ENCODE measurements at places on chromosomes 2 and 18.

DNA sequence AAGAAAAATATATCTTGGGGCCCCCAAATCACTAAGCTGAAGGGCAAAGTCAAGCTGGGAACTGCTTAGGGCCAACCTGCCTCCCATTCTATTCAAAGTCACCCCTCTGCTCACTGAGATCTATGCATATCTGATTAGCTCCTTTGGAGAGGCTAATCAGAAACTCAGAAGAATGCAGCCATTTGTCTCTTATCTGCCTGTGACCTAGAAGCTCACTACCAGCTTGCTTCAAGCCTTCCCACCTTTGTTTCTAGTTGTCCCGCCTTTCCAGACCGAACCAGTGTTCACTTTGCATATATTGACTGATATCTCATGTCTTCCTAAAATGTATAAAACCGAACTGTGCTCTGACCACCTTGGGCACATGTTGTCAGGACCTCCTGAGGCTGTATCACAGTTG is 479.4 kb downstream of the METTL4 start:
- DNase-seq = no peak

DNA sequence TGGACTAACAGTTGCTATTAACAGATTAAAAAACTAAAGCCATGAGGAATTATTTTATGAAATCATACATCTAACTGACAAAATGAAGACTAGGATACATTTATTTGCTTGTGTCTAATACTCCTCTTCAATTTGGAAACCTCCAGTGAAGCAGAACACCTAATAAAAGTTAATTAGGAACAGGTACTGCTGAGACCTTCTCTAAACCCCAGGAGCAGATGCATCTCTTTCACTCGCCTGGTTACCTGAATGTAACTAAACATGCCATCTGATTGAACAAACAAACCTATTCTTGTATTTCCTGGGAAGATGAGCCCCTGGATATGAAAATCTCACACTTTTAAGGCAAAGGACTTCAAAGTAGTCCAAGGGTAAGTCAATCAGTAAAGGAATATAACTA is 898.2 kb downstream of the NRXN1 start:
- DNase-seq = no peak

- no peak for DNase-seq
Measured at GRCh38 chr2:235740821-235741220, 247.0 kb downstream of the AGAP1 start.

GRCh38 chr2:23669413-23670244 is 257.3 kb downstream of the ATAD2B start:
- DNase-seq = no peak

DNA sequence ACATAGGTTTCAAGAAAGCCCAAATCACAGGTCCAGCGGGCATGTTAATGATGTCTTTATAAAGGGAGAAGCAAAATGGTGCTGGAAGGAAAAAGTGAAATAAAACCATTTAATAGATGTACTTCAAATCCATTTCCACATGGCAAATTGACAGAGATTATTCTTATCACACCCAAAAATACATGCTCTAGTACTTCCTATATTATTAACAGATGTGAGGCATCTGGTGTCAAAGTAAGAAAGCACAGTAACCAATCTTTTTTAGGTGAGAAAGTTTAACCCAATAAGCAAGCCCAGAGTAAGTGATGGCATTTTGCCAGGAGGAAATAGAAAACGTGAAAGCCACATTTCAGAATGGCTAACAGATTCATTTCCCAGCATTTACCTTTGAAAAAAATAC is 128.0 kb downstream of the ABCA12 start:
- DNase-seq = no peak

DNA sequence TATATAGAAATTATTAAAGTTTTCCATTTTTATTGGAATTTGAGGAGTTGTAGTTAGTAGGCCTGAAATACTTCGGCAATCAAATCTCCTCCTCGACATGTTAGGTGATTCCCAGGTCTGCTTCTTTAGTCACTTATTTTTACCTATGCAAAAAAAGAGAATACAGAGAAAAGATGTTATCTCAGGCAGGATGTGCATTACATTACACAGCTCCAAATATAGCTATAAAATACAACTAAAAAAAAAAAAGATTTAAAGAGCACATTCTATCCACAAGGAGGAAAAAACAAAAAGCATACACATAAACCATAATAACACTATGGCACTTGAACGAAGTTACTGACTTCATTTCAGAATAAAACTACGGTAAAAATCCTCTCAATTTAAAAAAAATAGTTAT is 8.1 kb downstream of the STK17B start:
- DNase-seq = peak; percentile 77

GRCh38 chr2:18473241-18474181 is 86.9 kb downstream of the RDH14 start:
- no peak for DNase-seq

- DNase-seq = no peak
Measured at GRCh38 chr2:54691445-54692135, 31.9 kb upstream of the EML6 start.

GRCh38 chr2:30280596-30281434 is 49.5 kb downstream of the LBH start:
- DNase-seq = no peak

- DNase-seq = no peak
Measured at GRCh38 chr2:82641598-82642180, 1817.4 kb downstream of the SUCLG1 start.

- DNase-seq = no peak
Measured at GRCh38 chr2:217092710-217093379, 233.0 kb upstream of the TNP1 start.

- DNase-seq = no peak
Measured at GRCh38 chr2:189661957-189662321, 680 bp downstream of the ASNSD1 start.

- DNase-seq = no peak
Measured at GRCh38 chr18:46296656-46297055, 192.5 kb downstream of the HAUS1 start.

GRCh38 chr2:2694746-2695145 is 363.7 kb upstream of the MYT1L start:
- no peak for DNase-seq

DNA sequence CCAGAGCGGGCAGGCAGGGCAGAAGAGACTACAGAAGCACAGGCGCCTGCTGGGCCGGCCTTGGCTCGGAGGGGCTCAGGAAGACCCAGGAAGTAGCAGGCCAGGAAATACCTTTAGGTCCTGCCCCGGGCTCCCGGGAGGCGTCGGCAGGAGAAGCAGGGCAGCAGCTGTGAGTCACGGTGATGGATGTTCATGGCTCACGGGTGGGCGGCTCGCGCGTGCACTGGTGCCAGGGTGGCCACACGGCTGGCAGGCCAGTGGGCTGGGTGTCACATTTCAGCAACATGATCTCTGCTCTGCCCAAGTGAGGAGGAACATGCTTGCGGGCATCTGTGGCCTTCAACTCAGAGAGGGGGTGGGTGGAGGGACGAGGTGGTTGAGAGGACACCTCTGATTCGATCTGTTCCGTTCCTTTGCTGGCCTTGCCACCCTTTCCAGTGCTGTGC is 139.3 kb downstream of the KLHL29 start:
- no peak for DNase-seq

DNA sequence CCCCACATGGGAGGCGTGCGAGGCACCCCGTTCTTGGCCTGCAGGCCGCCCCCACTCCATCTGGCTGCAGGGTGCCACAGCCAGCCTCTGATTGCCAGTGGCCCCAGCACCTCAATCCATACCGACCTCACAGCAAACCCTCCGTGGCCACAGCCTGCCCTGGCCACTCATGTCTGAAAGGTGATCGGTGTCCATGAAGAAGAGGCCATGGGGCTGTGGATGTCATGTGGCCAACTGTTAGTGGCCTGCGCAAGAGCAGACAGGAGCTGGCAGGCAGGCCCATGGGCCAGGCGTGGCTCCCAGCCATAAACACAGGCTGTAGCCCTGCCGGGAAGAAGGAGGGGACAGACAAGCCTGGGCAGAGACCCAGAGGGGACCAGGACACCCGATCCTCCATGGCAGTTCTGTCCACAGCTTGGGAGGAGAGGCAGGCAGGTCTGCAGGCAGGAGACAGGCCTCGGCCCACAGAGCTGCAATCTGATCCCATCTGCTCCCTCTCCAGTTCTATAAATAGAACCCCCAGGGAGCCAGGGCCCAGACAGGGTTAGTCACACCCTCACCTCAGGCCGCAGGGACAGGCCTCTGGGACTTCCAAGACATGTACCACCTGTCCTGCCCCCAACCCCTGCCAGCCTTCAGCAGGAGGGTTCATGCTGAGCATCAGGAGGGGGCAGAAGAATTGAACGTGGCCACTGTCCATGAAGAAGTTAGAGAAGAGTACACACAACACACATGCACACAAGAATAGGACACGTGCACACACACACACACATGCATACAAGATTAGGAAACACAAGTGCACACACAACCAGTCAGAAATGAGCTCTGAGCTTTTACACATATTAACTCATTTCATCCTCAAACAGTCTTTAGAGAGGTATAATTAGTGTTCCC is 16.9 kb downstream of the STEAP3 start:
- DNase-seq = no peak

DNA sequence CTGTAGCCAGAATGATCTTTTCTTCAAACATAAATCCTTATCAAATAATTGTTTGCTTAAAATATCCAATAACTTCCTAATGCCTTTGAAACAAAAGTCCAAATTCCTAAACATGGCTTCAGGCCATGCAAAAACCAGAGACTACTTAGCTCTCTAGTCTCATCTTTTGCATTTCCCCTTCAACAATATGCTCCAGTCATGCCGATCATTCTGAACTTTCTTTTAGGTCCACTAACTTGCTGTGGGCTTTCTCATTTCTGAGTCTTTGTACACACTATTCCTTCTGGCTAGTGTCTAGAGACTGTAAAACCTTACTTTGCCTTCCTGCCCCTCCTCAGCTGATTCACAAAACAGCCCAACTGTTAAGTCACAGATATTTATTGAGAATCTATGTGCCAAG is 51.5 kb downstream of the VIL1 start:
- DNase-seq = no peak

DNA sequence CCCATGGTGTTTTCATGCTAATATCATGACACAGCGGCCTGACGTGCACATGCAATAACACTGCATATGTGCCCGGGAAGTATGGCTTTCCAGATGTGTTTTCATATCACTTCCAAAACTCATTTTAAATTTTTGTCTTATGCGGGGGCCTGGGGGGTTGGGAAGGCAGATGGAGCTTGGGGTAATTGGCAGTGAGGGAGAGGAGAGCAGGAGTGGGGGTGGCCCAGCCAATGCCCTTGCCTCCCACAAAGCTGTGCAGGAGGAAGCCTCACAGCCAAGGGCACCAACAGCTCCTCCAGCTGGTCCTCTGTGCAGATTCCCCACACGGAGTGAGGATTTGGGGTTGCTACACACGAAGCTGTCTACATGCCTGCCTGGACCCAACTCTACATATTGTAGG is 805.2 kb downstream of the GALR1 start:
- DNase-seq = no peak

DNA sequence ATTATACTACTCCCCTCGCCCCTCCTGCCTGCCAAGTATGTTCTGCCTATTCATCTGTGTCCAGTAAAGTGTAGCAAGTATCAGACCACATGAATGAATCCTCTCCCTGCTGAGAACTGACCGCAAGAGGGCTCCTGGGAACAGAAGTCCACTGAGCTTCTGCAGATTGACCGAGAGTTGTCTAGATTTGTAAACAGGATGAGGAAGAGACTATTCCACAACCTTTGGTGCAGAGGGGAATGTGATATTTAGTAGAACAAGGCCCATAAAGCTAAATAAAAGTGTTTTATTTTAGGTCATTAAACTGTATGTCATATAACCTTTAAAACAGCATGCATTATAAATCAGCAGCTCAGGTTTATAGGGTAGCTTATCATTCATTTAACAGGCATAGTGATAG is 377.0 kb downstream of the DCC start:
- no peak for DNase-seq

GRCh38 chr2:120289221-120289906 is 36.7 kb downstream of the RALB start:
- no peak for DNase-seq

- no peak for DNase-seq
Measured at GRCh38 chr18:1559563-1559962, 654.9 kb downstream of the ADCYAP1 start.

GRCh38 chr2:63589148-63589958 is 590 bp downstream of the MDH1 start:
- DNase-seq = peak; percentile 17

- no peak for DNase-seq
Measured at GRCh38 chr2:130369965-130370341, 14.1 kb downstream of the PTPN18 start.

DNA sequence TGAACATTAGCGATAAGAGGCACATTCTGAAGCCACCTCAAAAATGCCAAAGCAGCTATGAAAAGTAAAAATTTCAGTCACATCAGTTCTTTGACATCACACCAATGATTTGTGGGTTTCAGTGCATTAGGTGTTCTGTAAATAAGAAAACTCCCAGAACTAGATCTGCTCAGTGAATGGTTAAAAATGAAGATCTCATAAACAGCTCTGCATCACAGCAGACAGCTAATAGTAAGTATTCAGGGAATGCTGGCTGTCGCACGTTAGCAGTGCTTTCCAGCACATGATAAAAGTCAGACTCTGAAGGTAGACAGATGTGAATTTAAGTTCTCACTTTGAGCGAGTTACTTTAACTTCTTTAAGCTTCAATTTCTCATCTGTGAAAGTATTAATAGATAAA is 154.9 kb downstream of the SATB2 start:
- DNase-seq = no peak

DNA sequence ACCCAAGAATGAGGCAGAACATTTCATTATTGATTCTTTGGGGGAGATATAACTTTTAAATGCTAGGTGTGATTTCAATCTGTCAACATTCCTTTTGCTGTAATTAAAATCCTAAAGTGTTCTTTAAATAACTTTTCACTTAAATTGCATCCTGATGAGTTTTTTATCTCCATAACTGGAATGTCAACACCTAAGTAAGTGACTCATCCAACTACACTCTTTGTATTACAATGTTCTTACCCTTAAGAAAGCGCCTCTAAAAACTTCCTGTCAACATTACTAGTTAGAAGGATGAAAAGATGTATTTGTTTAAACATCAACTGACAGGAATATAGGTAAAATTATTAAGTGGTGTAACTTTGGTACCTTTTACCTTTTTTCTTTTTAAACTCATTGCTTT is 1657.0 kb downstream of the LRP1B start:
- DNase-seq = no peak

- DNase-seq = no peak
Measured at GRCh38 chr2:32688541-32688940, 60.7 kb downstream of the TTC27 start.

GRCh38 chr2:84498150-84498799 is 18.0 kb upstream of the DNAH6 start:
- no peak for DNase-seq

- no peak for DNase-seq
Measured at GRCh38 chr18:44789710-44790109, 109.0 kb downstream of the SETBP1 start.

- no peak for DNase-seq
Measured at GRCh38 chr2:29206941-29207340, 91.7 kb downstream of the CLIP4 start.

GRCh38 chr2:136136931-136137330 is 19.0 kb upstream of the CXCR4 start:
- peak; percentile 69 for DNase-seq

DNA sequence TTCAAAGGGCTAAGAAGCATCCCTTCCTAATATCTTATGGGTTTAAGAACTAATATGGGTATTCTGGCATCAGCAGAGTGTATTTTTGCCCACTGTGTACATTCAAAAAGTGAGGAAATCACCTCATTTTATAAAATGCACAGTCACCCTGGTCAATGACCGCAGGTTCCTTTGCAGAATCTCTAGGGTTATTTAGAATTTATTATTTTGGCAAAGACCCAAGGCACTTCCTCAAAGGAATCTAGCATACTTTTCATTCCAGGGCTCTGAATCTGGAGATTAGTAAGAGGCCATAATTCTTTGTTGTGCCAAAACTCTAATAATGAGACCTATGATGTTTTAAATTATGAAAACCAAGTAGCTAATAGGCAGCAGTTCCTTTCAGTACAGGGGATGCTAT is 27.2 kb upstream of the CDH2 start:
- DNase-seq = no peak
